Mesangial cell (primary cell): ENCODE measurements at places on chromosomes 7 and 10. TPM values are rescaled to one million over a fixed set of nuclear protein-coding genes. Genes with fewer than 3 reads are reported as not detected.

The ITPRID1 gene
- total RNA-seq: not detected in 2 replicates

The MBL2 gene
- not detected in 2 replicates for total RNA-seq

The ZNF804B gene
- not detected in 2 replicates for total RNA-seq

The ASB15 gene
- total RNA-seq: not detected in 2 replicates

The GIMAP4 gene
- not detected in 2 replicates for total RNA-seq

The GIMAP2 gene
- not detected in 2 replicates for total RNA-seq

The CHST12 gene
- 9.9 and 19.4 TPM in 2 replicates for total RNA-seq

The SPDYE18 gene
- not detected in 2 replicates for total RNA-seq

The NOS3 gene
- 2.0 and 4.3 TPM in 2 replicates for total RNA-seq

The SLC13A4 gene
- not detected in 2 replicates for total RNA-seq

The FAM241B gene
- total RNA-seq: 3.9 and 6.1 TPM in 2 replicates

The NRP1 gene
- 153 and 165 TPM in 2 replicates for total RNA-seq

The GPR37 gene
- total RNA-seq: 3.7 and 16.0 TPM in 2 replicates

The SFRP4 gene
- total RNA-seq: 0.33 and 27.4 TPM in 2 replicates

The SH2D4B gene
- under 0.01 TPM in 1 of 2 replicates, not detected in the other for total RNA-seq

The GLI3 gene
- total RNA-seq: 3.6 and 9.6 TPM in 2 replicates

The ZNF488 gene
- total RNA-seq: 0.25 and 1.1 TPM in 2 replicates

The IL6 gene
- 1.8 and 3.5 TPM in 2 replicates for total RNA-seq

The MALRD1 gene
- 0.13 TPM in 1 of 2 replicates, not detected in the other for total RNA-seq

The RAB19 gene
- total RNA-seq: 0.33 and 3.8 TPM in 2 replicates

The LRIT1 gene
- total RNA-seq: not detected in 2 replicates

The TSPAN12 gene
- total RNA-seq: 5.5 and 33.7 TPM in 2 replicates

The CDC14C gene
- 0.13 TPM in 1 of 2 replicates, not detected in the other for total RNA-seq

The KIF11 gene
- total RNA-seq: 2.2 and 34.2 TPM in 2 replicates

The FGFR2 gene
- 0.16 and 6.8 TPM in 2 replicates for total RNA-seq

The DIP2C gene
- total RNA-seq: 10.9 and 32.2 TPM in 2 replicates

The CTAGE15 gene
- not detected in 2 replicates for total RNA-seq

The ZCWPW1 gene
- total RNA-seq: 0.25 and 0.81 TPM in 2 replicates

The SHH gene
- total RNA-seq: 0.16 and 1.6 TPM in 2 replicates

The PLXNA4 gene
- total RNA-seq: 0.16 and 0.51 TPM in 2 replicates

The AKR1C4 gene
- total RNA-seq: not detected in 2 replicates

The SKIDA1 gene
- 2.1 and 3.3 TPM in 2 replicates for total RNA-seq

The NYAP1 gene
- total RNA-seq: 0.16 and 4.2 TPM in 2 replicates

The CASP7 gene
- total RNA-seq: 12.5 and 16.2 TPM in 2 replicates

The ETV1 gene
- 6.0 and 15.6 TPM in 2 replicates for total RNA-seq

The C10orf143 gene
- total RNA-seq: 0.49 and 1.6 TPM in 2 replicates

The MTURN gene
- total RNA-seq: 5.2 and 6.0 TPM in 2 replicates

The NT5C3A gene
- 8.0 and 15.0 TPM in 2 replicates for total RNA-seq

The CLDN3 gene
- total RNA-seq: 4.4 and 18.4 TPM in 2 replicates

The SPOCK2 gene
- total RNA-seq: 17.8 and 103 TPM in 2 replicates

The CASD1 gene
- total RNA-seq: 6.4 and 8.6 TPM in 2 replicates

The FGFBP3 gene
- total RNA-seq: 0.33 and 0.38 TPM in 2 replicates

The PILRA gene
- not detected in 2 replicates for total RNA-seq
